Left ventricle myocardium superior (tissue), 1 donor: ENCODE measurements at places on chromosomes 7 and 10.

GRCh38 chr10:32308027-32308603, 38.8 kb downstream of the EPC1 start:
- DNase-seq = no peak

GRCh38 chr7:13540429-13540828, 449.0 kb downstream of the ETV1 start:
- DNase-seq = no peak

- peak; percentile 80 for DNase-seq
These were observed 104.6 kb upstream of the PPIF start for GRCh38 chr10:79242620-79243152.

- DNase-seq = no peak
These were observed 266.8 kb downstream of the CELF2 start for GRCh38 chr10:11284291-11285085.

DNA sequence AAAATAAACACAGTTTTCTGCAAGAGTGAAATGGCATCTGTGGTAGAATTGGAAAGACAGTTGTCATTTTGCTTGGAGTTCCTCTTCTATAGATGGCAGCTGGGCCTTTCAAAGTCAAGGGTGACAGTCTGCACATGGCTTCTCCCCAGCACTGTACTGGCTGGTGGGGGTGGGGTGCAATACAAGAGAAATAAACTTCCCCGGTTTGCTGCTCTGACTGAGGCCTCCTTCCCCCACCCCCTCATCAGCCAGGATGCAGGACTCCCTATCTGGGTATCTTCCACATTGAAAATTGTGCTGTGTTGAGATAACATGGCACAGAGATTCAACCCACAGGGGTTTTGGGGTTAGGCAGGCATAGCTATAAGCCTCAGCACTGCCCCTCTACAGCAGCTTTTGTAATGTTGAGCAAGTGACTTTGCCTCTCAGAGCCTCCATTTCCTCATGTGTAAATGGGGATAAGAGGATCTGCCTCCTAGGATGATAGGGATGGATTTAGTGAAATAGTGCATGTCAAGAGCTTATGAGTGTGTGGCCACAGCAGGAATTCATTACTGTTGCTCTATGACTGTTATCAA, 85.8 kb upstream of the WDR11 start:
- no peak for DNase-seq

DNA sequence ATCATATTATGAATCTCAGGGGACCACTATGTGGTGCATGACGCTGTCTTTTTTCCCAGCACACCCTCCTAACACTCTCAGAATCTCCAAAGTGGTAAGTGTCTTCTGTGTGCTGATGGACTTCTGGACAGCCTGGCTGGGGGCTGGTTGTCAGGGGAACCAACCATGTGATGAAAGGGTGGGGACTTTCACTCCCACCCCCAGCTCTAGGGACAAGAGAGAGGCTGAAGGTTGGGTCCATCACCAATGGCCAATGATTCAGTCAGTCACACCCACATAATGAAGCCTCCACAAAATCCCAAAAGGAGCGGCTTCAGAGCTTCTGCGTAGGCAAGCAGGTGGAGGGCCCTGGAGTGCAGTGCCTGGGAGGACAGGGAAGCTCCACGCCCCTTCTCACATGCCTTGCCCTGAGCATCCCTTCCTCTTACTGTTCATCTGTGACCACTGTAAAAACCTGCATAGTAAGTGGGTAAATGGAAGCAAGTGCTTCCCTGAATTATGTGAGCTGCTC, 44.6 kb downstream of the RASGEF1A start:
- peak; percentile 3 for DNase-seq

GRCh38 chr10:96072674-96073073, 29.3 kb downstream of the CCNJ start:
- DNase-seq = no peak

GRCh38 chr10:132400041-132400546, 3.1 kb downstream of the PWWP2B start:
- DNase-seq = peak; percentile 28

DNA sequence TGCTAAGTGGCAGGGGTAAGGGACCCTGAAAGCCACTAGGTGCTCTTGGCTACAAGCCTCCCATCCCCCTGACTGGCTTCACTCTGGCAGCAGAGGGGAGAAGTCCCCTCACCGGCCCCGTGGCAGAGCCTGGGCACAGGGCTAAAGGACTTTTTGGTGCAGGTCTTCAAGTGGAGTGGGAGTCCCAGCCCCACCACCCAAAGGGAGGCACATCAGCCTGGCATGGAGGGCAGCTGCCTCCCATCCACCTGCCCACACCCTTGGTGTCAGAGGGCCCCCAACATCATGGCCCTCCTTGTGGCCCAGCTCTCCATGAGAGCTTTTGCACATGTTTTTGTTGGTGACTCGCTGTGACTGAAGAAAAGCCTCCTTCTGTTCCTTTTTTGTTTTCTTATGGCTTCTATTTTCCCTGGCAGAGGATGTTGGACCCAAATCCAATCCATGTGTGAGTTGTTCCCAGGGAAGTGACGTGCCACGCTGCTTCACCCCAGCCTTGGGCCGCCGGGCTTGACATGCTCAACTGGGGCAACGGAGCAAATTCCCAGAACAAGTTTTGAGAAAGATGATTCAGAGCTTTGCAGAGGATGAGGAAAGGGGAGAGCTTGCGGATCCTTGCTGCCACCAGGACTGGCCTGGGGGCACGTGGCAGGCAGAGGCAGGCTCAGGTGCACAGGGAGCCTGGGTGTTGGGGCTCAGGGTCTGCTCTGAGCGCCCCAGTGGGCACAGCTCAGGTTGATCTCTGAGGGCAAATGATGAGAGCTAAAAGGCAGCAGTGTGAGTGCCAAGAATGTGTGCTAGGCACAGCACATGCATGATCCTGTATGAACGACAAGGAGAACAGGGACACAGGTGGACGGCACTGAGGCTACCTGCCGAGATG, 1.9 kb upstream of the AEBP1 start:
- DNase-seq = peak; percentile 40

DNA sequence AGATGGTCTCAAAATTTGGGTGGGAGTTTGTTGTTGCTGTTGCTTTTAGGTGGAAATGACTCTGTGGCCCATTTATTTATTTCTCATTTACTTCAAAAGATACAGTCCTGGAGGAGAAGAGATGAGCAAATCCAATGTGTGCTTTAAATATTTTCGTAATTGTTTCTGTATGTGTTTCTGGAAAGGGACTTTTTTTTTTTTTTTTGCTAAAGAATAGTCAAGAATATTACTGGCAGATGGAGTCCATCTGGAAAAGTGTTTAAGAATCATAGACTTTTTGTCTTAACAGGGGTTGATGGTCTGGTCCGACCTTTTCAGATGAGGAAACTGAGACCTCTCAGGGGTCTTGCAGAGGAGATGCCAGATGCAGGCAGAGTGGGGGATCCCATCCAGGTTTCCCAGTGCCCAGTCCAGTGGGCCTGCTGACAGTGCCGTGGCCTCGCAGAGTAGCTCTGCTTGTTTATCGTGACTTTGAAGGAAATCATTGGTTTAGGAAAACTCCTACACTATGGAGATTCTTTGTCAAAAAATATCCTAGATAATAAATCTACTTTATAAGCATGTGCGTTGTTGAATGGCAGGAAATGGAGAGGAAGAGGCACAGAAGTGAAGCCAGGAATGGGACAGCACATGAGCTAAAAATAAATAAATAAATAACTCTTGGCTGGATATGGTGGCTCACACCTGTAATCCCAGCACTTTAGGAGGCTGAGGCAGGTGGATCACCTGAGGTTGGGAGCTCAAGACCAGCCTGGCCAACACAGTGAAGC, 164.3 kb upstream of the SVIL start:
- no peak for DNase-seq

GRCh38 chr7:25583621-25584020, 355.3 kb upstream of the NPVF start:
- DNase-seq = no peak

DNA sequence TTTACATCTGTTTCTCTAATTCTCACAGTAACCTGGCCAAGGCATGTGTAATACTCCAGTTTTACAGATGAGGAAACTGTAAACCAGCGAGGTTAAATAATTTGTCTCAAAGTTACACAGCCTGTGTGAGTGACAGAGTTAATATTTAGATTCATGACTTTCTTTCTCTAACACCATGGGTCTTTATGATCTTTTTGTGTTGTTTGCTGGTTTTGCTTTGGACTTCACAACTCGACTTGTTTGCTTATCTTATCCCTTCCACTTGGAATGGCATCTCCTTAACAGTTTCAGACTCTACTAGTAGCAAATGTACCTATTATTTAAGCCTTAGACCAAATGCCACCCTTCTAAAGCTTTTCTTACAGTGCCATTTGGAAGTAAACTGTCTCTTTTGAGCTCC, 34.4 kb downstream of the MXI1 start:
- no peak for DNase-seq

- no peak for DNase-seq
These were observed 54.3 kb downstream of the ERCC6 start for GRCh38 chr10:49484486-49485235.

DNA sequence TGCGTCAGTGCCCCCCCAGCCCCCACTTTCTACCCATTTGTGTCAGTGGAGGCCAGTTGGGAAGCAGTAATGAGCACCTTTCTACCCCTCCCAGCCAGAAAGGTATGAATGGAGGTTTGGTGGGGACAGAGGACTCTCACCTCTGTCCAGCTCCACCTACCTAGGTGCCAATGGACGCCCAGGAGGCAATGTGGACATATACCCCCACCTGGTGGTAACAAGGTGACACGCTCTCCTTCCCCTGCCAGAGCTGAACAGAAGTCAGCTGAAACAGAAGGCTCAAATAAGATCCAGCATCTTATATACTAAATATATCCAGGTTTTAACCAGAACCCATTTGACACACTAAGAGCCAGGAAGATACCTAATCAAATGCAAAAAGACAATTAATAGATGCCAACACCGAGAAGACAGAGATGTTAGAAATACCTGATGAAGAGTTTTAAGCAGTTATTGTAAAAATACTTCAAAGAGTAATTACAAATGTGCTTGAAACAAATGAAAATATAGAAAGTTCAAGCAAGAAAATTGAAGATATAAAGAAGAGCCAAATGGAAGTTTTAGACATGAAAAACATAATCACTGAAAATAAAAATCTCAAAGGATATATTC, 18.4 kb upstream of the SORCS3 start:
- no peak for DNase-seq
